GM13977 (cell line): ENCODE measurements at places on chromosomes 2 and 18.

GRCh38 chr2:30218814-30219213, 12.5 kb upstream of the LBH start:
- no peak for DNase-seq

DNA sequence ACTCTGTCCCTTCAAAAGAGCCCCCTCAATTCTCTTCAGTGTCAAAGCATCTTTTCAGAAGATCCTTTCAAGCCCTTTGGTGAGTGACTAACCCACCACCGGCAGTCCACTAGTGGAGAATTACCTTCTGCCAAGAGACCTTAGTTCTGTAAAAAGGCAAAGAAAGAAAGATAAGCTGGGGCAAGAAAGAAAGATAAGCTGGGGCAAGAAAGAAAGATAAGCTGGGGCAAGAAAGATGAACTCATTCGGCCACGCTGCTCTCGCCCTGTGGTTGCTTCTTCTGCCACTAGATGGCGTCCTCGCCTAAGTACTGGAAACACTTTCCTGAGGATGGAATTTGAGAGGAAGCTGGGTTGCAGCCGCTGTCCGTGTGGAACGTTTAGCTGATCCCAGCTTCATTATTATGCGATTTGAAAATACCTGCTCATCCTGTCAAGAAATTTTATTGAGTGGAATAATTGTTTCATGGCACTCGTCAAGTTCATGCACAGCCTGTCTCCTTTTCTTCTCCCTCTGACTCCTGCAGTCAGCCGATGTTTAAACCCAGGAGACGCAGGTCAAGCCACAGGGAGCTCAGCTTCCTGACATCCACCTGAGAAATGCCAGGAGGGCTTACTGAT, 17.3 kb upstream of the ANXA4 start:
- peak; percentile 64 for DNase-seq

- DNase-seq: no peak
These were observed 109.9 kb downstream of the DPP4 start for GRCh38 chr2:161964160-161964559.

GRCh38 chr18:7414459-7414858, 152.7 kb upstream of the PTPRM start:
- no peak for DNase-seq

DNA sequence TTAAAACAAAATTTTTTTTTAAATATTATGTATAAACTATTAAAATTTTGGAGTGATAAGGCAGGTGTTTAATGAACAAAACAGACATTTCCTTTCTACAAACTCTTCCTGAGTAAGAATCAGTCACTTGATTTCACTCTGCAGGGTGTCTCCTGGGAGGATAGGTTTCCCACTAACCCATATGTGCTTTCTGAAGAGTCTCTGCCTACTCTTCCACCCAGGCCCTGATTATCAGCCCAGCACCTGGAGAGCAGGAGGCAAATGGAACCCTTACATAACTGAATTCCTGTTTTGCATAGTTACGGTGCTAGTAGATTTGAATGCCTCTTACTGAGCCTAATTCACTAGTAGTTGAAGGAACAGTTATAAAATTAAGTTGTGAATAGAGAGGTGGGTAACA, 1718.6 kb downstream of the SUCLG1 start:
- DNase-seq: no peak

GRCh38 chr2:23355001-23355400, 30.0 kb upstream of the KLHL29 start:
- DNase-seq: no peak

- no peak for DNase-seq
These were observed 42.7 kb downstream of the MBD5 start for GRCh38 chr2:148063633-148064032.

GRCh38 chr2:159933727-159934049, 128.7 kb downstream of the PLA2R1 start:
- DNase-seq: no peak

GRCh38 chr2:218021536-218022071, 18.8 kb upstream of the TNS1 start:
- no peak for DNase-seq

- DNase-seq: no peak
These were observed 86.7 kb downstream of the FIGN start for GRCh38 chr2:163649080-163649479.

DNA sequence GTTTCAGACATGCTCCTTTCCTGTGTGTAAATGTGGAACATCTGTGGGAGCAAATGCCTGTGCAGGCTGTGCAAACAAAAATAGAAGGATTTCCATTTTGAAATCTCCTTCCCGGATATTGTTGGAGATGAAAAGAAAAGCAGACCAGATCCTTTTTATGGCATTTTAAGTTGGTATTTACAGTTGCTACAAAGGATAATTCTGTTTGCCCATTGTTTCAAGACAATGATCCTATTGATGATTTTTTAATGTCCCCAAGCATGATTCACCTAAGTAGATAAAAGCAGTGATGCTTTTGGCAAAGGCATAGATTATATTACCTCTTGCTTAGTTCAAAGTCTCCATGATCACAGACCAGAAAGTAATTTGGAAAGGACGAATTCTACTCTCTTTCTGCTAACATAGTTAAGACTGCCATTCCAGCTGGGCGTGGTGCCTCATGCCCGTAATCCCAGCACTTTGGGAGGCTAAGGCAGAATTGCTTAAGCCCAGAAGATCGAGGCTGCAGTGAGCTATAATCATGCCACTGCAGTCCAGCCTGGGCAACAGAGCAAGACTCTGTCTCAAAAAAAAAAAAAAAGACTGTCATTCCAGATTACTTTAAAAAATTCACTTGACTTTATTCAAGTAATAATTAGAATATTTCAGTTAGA, 209.6 kb upstream of the SLC39A10 start:
- no peak for DNase-seq

DNA sequence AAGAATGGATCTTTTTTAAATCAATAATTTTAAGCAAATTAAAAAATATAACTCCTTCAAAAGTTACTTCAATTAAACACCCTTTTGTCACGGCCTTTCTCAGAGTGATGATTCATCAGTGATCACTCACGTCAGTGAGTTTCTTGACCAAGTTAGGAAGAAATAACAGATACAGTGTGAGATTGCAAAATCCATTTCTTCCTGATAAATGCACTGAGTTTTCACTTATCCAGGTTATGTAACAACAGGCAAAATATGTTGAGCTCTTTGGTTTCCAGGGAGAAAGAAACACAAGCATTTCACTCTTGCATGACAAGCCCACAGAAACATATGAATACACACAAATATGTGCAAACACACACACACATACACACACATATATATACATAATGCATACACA, 195.9 kb upstream of the CYRIA start:
- DNase-seq: no peak
